GM23338 (cell line): ENCODE measurements at places on chromosomes 2 and 18. TPM values are rescaled to one million over a fixed set of nuclear protein-coding genes. Genes with fewer than 3 reads are reported as not detected.

SH2D6 gene
- not detected in 2 replicates for total RNA-seq

ALPI gene
- total RNA-seq, result not detected in 2 replicates

LYG2 gene
- 1.2 TPM in 1 of 2 replicates, not detected in the other for total RNA-seq

C2orf80 gene
- total RNA-seq, result 3.1 TPM in 1 of 2 replicates, not detected in the other

IL1RN gene
- total RNA-seq, result not detected in 2 replicates

SP100 gene
- 0.73 TPM in 1 of 2 replicates, not detected in the other for total RNA-seq
